NCI-H1694 (cell line): ENCODE measurements at places on chromosomes 16 and 17.

DNA sequence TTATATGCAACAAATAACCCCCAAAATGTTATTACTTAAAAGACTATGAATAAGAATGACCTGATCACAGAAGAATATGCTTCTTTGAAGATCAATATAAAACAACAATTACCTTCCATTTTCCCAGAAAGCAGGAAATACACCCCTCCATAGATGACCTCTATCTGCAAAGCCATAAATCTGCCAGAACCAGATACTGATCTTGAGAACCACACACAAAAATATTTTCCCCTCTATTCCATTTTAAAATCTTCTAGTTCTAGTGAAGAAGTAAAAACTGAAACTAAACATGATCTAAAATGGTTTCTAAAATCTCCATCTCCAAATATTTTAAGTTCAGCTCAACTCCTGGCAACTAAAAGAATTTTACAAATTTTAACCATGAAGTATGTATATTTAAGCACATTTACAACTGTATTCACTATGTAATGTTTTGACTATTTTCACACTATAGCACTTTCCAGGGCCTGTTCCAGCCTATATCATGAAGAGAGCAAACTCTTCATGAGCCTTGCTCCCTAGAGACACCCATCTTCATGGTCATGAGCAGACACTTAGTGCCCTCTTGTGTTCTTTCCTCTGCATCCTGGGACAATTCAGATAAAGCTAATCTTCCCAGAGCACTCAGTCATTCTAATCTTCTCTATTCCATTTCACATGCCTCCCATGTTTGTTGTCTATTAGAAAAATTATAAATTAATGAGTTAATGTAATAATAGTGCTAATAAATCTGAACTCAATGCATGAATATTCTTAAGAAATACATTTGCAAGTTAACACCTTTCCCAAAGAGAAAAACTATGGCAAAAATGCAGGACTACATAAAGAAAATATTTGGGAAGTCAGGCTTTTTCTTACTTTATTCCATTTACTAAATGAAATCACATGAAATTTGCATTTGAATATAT is 87.0 kb downstream of the HELZ start:
- DNase-seq: no peak

GRCh38 chr16:31253642-31254045 is 6.1 kb upstream of the ITGAM start:
- no peak for DNase-seq

DNA sequence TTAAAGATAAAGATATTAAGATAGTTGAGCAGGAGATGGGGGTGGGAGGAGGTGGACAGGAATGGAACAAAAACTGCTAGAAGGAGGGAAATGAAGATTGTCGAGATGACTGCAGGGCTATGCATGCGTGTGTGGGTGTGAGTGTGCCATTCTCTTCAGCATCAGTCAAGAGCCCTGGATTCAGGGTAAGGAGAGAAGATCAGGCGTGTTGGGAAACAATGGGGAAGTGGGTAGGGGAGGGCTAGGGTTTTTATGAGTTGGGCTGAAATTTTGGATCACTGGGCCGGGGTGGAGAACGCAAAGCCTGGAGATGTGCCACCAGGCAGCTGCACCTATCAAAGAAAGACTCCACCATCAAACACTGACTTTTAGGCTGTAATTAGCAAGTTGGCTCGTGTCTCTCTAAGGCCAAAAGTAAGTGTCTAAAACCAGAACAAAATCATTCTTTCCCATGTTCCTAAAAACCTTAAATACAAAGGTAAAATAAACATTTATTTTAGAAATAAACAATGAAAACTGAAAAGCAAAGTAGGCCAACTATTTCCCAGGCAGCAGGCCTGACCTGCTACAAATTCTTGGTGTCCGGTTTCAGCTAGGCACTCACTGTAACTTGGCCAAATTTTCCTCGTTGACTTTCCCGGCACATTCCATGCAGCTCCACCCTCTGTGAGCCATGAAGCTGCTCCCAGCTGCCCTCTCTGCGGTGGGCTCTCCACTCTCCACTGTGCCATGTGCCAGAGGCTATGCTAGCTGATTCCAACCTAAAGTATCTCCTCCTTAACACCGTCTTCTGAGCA is 4.2 kb downstream of the CDRT4 start:
- DNase-seq: no peak

DNA sequence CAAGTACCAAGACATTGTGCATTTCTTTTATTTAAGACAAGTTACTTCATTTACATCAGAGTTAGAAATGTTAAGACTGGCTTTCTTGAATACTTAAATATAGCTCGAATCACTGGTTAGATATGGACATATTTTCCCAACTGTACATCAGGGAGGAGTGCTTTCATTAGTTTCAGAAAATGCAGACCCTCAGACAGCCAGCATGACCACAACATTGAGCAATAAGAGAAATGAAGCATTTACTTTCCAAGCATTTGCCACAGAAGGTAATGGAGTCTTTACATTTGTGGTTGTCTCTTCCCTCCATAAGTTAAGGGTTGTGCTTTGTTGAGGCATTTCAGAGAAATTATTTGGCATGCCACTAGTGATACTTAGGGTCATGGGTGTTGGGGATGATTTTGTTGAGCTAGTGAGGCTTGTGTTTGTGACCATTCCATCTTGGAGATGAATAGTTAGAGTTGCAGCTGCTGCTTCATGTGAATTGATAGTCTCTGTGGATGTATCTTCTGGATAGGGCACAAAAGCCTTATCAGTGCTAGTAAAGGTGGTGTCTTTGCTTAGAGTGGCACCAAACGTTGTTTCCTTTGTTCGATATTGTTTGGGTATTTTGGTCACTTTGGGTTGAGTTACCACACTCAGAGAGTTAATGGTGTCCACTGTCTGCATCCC is 2.1 kb downstream of the OMG start:
- no peak for DNase-seq

DNA sequence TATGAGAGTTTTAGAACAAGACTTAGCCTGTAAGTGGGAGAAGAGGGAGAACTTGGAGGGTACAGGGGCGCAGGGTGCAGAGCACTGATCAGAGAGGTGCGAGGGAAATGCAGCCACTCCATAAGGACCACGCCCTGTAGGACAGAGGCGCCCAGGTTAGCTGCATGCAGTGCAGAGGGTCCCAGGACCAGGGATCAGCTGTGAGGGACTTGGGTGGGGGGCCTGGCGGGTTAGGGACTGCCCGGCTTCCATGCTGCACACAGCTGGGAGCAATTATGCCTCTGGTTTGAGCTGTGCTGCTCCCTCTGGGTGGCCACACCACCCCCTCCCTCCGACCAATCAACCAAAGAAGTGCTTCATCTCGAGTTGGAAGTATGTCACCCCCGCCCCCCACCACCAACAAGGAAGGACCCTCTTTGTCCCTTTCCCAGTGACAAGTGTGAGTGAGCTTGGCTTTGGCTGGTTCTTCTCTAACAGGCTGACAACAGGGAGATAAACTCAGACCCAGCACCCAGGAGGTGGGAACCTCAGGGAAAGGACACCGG is 22.2 kb upstream of the CLEC18A start:
- DNase-seq: no peak

DNA sequence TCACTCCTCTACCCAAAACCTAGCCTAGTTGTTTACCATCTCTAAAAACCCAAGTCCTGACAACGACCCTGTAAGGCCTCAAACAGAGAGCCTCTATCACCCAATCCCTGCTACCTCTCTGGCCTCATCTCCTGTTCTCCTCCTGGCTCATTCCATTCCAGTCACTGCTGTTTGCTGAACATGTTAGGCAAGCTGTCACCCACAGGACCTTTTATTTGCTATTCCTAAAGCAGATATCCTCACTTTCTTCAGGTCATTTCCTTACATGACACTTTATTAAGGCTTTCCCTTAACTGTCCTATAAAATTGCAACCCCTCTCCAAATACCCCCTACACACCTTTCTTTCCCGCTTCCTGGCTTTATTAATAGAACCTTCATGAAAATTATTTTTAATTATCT is 85.1 kb downstream of the KANSL1 start:
- no peak for DNase-seq

- DNase-seq: no peak
Observed at GRCh38 chr17:67427424-67427823, 50.3 kb downstream of the PITPNC1 start.

- no peak for DNase-seq
Observed at GRCh38 chr17:19935169-19935568, 42.5 kb downstream of the AKAP10 start.
